ENCODE measurements at places on chromosomes 16 and 17.

- peak; percentile 84 for DNase-seq
Measured at GRCh38 chr17:71976011-71976649, 144.7 kb upstream of the SOX9 start.

GRCh38 chr17:32445971-32446370 is 1.7 kb downstream of the PSMD11 start:
- peak; percentile 31 for DNase-seq

- peak; percentile 29 for DNase-seq
Measured at GRCh38 chr17:64938925-64939474, 19.7 kb upstream of the LRRC37A3 start.

DNA sequence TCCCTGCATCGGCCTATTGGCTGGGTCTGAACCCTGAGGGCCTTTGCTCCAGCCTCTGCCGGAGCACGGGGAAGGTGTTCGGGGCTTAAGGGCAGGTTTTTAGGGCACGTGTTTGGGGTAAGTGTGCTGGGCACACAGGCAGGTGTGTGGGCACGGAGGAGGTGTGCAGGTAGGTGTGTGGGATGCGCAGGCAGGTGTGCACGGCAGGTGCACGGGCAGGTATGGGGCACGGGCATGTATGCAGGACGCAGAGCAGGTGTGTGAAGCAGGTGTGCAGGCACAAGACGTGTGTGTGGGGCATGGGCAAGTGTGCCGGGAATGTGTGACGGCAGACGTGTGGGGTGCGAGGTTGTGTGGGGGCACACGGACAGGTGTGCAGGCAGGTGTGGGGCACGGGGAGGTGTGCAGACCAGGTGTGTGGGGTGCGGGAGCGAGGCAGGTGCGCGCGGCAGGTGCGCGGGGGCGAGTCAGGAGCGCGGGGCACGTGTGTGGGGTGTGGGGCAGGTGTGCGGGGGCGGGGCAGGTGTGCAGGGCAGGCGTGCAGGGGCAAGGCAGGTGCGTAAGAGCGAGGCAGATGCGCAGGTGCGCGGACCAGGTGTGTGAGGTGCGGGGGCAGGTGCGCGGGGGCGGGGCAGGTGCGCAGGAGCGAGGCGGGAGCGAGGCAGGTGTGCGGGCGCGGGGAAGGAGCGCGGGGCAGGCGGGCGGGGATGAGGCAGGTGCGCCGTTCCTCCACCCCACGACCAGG is 28.6 kb upstream of the METRNL start:
- no peak for DNase-seq

- DNase-seq = peak; percentile 93
Measured at GRCh38 chr17:7767405-7768021, 50.0 kb downstream of the DNAH2 start.

DNA sequence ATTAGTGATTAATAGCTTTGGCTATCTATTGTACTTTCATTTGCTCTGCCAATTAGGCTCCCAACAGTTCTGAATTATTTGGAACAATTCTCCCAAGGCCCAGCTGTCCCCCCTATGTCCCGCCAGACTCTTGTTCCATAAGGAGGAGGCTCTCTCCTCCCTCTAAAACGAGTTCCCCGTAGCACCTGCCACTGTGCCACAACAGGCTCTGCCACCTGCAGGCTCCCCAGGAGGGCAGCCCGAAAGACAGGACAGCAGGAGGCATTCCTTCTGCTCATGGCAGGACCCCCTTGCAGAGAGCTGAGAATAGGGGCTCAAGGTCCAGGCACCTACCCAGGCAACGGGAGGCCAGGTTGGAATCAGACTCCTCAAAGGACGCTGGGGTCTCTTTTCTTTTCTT is 9.0 kb downstream of the PITPNM3 start:
- DNase-seq = no peak

- no peak for DNase-seq
Measured at GRCh38 chr17:10622617-10623485, 34.3 kb downstream of the MYH3 start.

DNA sequence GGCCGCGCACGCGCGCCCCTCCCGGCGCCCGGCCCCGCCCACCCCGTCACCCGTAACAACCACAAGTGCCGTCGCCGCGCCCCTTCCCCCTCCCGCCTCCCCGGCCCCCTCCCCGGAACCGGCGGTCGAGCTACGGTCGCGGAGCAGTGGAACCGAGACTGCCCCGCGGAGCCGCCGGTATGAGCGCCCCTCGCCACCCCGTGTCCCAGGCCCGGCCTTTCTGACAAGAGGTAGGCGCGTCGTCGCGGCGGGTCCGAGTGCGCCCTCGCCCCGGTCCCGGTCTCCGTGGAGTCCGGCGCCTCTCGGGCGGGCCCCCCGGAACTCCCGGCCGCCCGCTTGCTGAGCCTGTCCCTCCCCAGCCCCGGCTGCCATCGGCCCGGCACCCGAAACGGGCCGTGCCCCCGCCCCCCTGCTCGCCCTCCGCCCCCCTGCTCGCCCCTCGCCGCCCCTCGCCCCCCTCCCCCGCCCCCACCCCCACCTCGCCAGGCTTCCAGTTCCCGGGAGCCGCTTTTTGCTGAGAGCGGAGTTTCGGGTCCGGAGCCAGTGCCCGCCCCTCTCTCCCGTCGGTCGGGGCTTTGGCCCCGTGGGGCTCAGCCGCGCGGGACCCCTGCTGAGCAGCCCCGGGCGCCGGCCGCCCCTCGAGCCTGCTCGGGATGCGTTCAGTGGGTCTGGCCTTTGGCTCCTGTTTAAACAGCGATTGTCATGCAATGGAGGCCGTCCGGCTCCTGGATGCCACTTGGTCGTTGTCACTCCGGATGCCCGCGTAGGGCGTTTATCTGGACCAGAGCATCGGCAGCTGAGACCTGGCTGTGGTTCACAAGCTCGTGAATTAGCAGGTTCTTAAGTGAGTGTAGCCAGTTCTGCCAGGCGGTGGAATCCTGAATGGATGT is at the start of gene SEC14L1:
Gene SEC14L1, plus strand, starts transcription at position 92 of the 890 bp plus-strand sequence. CDS start 2,628 bp downstream, outside the sequence.
- peak; percentile 30 for DNase-seq

DNA sequence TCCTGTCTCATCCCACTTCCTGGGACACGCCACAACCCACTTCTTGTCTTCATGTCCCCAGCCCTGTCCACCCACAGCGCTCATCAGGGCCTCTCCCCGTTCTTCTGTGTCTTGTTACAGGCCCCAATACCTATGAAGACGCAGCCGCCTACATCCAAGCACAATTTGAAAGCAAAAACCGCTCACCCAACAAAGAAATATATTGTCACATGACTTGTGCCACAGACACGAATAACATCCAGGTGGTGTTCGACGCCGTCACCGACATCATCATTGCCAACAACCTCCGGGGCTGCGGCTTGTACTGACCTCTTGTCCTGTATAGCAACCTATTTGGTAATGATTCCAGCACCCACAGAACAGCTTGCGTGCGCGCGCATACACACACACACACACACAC is 70.6 kb downstream of the AMFR start:
- no peak for DNase-seq

DNA sequence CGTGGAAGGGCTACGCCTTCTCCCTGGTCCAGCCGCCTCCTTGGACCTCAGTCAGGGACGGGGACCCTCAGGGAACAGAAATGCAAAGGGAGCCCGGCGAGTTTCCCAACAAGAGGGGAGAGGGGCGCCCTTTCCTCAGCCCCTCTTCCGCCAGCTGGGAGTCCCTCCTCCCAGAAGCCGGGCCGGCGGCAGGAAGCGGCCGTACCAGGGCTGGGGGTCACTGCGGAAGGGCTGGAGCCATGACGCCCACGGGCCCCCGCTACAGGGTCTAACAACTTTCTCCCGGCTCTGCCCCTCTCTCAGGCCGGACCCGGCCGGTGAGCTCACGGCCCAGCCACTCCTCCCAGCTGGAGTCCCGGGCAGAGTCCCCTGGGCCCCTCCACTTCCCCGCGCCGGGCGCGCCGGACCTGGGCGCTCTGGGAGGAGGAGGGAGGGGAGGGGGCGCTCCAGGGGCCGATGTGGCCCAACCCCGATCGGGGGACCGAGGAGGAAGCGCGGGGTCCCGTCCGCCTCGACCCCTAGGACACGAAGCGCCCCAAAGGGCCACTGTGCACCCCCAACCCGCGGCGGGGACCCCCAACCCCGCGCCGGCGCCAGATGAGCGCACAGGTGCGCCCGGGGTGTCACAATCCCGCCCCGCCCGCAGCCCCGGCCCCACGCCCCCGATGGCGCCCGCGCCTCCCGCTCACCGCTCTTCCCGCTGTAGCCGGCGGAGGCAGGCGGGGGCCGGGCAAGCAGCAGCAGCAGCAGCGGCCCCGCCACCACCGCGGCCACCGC is 578 bp downstream of the PGAP6 start:
- no peak for DNase-seq

DNA sequence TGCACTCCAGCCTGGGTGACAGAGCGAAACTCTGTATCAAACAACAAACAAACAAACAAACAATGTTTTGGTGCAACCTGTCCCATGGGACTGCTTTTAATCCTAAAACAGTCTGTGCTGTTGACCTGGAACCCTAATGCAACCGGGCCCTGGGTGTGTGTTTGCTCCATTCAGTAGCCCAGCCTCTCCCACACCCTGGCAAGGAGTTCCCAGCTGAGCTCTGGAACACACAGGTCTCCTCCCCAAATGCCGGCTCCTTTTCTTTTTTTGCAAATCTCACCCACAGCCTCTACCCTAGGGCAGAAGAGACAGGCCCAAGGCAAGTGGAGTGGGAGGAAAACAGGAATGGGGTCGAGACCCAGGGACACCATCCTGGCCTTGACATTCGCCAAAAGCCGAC is 29.8 kb upstream of the RASD1 start:
- DNase-seq = no peak

GRCh38 chr17:37261286-37261685 is 114.5 kb upstream of the C17orf78 start:
- DNase-seq = peak; percentile 28

- DNase-seq = no peak
Measured at GRCh38 chr16:47976636-47977210, 179.1 kb downstream of the ABCC12 start.

DNA sequence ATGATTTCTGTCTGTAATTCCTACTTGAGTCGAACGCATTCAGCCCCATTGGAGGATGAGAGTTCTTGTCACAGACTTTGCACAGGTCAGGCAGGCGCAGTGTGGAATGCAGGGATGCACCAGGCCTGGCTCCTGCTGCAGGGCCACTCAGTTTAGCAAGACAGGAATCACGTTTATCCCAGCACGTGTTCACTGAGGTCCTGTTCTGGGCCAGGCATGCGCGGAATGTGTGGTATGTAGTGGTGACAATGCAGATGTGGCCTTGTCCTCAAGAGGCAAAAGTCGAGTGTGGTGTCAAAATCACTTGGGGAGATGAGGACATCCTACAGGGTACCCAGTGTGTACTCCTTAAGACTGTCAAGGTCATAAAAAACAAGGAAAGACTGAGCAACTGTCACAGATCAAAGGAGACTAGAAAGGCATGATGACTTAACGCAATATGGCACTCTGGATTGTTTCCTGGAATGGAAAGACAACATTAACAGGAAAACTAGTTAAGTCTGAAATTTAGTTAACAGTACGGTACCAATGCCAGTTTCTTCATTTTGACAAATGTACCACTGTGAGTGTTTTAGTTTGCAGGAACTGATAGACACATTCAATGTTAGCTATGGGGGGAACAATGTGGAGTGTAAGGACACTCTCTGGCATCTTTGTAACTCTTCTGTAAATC is 121.5 kb upstream of the ADAMTS18 start:
- DNase-seq = no peak

GRCh38 chr17:67376415-67376736 is 705 bp upstream of the PITPNC1 start:
- peak; percentile 49 for DNase-seq

GRCh38 chr16:82936941-82937551 is 310.3 kb downstream of the CDH13 start:
- DNase-seq = peak; percentile 62

GRCh38 chr16:87847467-87847784 is 21.9 kb downstream of the SLC7A5 start:
- DNase-seq = no peak

Measured in fibroblast of villous mesenchyme (primary cell).